ENCODE measurements at places on chromosomes 16 and 17. TPM values are rescaled to one million over a fixed set of nuclear protein-coding genes. Genes with fewer than 3 reads are reported as not detected.

DNA sequence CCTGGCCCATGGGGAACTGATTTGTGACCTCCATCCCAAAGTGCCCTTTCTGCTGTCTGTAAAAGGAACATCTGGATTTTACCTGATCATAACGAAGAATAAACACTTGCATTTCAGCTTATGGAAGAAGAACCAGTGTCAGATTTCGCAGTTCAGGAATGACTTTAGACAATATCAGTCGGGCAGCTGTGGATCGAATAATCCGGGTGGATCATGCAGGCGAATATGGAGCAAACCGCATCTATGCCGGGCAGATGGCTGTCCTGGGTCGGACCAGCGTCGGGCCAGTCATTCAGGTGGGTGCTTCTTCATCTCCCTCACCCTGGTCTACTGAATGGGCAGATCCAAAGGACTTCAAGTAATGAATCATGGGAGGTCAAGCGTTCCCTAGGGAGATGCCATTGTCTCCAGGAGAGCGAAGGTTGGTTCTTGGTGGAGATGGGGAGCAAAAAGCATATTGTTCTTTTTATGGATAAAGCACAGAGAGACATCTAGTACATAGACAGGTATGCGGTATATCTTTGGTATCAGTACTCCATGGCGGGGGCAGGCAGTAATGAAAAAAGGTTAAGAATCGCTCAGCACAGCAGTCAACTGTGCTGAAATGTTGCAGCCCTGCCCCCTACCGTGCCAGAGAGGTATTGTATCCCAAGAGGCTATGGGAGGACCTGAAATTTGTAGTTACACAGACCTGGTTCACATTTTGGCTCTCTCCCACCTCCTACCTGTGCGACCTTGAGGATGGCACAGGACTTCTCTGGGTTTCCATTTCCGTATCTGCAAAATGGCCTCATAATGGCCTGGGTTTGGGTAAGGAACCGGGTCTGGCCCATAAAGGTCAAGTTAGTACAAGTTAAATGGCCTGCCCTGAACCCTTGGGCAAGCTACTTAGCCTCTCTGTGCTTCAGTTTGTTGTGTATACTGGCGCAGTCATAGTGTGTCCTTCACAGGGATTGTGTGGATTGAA, 4.7 kb downstream of the COQ7 start:
- DNase-seq = no peak

DNA sequence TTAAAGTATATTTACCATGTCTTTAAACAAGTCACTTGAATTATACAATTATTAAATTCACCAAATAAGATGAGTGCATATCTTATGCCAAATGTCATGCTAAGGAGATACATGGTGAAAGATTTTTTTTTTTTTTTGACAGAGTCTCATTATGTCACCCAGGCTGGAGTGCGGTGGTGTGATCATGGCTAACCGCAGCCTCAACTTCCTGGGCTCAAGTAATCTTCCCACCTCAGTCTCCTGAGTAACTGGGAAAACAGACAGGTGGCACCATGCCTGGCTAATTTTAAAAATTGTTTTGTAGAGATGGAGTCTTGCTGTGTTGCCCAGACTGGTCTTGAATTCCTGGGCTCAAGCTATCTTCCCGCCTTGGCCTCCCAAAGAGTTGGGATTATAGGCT, 149.0 kb upstream of the GOT2 start:
- no peak for DNase-seq

GRCh38 chr17:8798176-8798845, 854 bp downstream of the MFSD6L start:
- no peak for DNase-seq

DNA sequence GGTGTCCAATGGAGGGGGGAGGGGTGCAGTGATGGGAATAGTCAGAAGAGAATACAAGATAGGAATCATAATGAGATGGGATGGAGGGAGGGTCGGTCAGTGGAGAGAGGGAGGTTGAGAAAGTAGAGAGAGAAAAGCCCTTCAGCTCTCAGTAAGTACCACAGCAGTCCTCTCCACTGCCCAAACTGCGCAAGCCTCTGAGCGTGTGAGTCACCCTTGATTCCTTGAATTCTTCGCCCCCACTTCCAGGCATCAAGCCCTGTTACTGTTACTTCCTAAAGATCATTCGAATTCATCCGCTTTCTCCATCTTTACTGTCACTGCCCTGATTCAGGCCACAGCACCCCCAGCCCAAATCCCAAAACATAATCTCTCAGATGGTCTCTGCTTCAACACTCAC, 2.5 kb downstream of the GUCY2D start:
- DNase-seq = no peak

DNA sequence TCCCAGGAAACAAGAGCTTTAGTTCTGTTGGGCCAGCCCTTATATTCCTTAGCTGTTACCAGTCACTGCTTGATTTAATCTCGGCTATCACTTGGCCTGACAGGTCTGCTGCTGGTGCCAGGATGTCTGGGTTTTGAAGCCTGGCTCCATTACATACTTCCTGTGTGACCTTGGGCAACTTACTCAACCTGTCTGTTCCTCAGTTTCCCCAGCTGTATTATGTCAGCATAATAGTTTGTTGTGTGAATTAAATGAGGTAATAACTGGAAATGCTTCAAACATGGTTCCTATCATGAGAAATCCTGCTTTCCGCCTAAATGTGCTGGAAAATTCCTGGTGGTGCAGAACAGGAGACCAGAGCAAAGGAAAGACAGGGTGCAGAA, 50.6 kb upstream of the STH start:
- DNase-seq = no peak

DNA sequence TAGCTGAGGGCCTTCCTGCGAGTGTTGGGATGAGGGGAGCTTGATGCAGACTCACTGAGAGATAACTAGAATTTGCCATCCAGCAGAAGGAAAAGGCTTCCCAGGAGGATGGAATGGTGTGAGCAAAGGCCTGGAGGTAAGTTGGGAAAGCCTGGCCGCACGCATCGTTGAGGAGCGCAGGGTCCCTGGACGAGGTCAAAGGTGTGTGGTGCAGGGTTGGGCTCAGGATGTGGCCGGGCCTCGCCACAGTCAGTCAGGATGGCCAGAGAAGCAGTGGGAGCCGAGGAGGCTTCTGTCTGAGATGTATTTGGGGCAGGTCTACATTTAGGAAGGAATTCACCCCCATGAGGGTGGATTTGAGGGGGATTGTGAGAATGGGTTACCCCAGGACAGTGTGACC, 16.4 kb downstream of the DRC3 start:
- no peak for DNase-seq

GRCh38 chr17:55155856-55156560, 108.8 kb upstream of the HLF start:
- DNase-seq = no peak

DNA sequence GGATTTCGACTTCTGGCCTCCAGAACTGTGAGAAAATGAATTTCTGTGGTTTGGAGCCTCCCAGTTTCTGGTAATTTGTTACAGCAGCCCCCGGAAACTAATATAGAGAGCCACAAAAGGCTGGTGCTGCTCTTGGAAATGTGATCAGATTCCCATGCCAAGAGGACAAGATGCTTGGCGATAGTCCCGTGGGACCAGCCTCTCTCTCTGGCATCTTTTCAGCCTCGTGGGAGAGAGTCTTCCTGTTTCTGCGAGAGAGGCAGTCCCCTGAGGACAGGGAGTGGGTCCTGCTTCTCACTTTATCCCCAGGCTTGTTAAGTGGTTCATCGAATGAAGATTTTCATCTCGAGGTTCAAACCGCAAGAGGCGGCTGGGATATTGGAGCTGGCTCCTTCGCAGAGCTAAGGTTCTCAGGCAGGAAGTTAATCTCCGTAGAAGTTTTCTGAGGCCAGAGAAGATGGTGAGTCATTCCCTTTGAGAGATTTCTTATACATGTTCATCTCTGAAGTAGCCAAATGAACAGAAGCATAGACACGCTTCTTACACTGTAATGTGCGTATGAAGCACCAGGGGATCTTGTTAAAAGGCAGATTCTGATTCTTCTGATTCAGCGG, 211.6 kb upstream of the SDK2 start:
- no peak for DNase-seq

DNA sequence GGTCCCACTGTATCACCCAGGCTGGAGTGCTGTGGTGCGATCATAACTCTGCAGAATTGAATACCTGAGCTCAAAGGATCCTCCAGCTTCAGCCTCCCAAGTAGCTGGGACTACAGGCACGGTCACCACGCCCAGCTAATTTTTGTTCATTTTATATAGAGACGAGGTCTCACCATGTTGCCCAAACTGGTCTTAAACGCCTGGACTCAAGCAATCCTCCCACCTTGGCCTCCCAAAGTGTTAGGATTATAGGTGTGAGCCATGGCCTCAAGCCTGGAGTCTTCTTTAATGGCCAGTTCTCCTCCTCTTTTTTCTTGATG, 484 bp downstream of the CD300LB start:
- no peak for DNase-seq

GRCh38 chr16:29662729-29663015, 375 bp upstream of the SPN start:
- no peak for DNase-seq

DNA sequence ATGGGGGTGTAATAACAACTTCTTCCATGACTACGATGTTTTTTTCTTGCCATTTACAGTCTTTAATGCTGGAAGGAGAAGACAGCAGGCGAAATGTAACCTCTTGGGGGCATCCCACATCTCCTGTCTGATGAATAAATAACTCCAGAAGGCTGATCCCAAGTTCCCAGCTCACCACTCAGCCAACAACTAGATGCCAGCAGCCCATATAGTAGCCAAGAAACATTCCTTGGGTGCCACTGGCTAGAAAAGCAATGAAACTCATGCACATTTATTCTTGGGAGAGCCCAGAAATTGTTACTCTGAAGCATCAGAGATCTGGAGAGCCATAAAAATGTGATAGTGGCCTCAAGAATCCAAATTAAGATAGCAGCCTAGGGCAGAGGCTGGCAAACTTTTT, 22.7 kb upstream of the TMEM101 start:
- no peak for DNase-seq

DNA sequence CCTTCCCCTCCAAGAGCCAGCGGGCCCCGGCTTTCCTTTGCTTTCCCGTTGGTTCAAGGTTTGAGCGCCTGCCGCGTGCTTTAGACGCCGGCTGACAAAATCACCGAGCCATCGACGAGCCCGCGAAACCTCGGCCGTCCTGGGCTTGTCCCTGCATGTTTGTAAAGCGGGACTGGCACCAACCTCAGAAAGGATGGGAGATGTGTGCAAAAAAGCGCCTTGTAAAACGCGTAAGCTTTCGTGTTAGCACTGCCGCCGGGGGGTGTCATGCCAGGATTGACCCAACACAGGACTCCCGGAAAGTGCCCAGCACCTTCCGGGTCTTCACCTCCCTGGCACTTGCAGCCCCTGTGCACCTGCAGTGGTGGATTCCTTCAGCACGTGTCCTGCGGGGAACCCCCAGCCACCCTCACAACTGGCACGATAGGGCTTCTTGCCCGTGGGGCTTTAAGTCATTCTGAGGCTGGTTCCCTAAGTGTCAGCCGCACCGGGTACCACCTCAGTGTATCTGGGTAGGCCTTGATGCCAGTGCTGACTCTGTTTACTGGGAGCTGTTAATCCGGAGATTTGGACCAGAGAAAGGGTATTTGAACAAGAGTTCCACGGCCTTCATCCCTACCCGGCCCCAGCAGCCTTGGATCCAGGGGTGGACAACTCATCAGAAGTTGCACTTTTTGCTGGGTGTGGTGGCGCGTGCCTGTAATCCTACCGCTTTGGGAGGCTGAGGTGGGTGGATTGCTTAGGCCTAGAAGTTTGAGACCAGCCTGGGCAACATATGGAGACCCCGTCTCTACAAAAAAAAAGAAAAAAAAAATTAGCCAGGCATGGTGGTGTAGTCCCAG, 817 bp downstream of the NDUFAF8 start:
- no peak for DNase-seq

DNA sequence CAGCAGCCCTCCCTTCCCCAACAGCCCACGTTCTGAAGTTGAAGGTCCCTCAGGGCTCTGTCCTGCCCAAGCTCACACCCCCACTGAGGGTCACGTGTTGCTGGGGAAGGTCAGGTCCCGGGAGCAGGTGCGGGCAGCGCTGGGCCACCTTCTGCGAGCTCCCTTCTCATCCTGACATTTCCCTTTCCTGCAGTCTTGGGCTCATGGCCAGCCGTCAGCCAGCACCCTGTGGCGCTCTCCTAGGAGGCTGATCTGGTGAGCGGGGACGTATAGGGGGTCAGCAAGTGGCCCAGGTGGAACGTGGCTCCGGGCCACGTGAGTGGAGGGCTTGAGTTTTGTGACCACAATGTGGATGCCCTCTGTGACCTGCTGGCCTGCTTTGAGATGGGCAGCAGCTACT, 73.4 kb downstream of the RAP1GAP2 start:
- no peak for DNase-seq

DNA sequence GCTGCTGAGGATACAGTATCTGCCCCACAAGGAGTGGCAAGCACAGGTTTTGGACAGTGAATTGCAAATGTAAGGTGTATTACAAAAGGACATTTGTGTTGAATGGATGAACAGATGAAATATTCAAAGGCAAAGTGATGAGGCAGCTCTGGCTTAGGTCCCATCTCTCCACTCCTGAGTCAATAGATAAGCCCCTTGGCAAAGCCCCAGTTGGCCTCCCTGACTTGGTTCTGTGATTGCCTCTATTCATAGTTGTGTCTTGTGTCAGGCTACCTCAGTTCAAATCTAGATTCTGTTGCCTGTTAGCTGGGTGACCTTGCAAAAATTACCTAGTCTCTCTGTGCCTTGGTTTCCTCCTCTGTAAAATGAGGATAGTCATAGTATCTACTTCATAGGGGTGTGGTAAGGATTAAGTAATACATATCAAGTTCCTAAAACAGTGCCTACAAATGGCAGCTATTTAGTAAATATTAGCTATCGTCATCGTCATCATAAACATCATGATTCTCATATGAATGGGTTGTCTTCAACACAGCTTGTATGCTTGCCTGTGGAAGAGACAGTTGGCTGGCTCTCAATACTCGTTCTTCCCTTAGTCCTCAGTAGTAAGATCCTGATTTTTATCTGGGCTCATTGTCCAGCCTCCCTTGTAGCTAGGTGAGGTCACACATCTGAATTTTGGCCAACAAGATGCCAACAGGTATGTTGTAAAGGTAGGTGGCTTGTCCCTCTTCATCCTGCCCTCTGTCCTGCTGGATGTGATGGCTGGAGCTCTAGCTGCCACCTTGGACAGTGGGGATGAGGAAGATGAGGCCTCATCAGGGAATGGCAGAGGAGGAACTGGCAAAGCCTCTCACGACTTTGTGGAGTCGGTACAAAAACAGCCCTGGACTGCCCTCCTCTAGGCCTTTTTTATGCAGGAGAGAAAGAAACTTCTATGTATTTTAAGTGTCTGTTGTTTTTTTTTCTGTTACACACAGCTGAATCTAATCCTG, 2.1 kb upstream of the MFAP4 start:
- DNase-seq = peak; percentile 18

DNA sequence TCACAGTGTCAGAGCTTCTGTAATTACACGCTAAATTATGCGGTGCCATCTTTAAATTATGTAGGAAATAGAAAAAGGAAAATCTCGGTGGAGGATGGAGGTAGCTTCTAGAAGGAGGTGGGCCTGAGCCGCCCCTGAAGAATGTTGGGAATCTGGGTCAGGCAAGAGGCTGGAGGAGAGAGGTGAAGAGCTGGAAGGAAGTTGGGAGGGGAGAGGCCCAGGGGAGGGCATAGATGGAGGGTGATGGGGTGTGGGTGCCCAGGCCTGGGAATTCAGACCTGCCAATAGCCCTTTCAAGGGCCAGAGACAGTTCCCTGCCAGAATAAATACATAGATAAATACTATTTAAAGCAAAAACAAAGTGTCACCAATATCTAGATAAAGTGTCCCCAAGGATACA, 415.0 kb upstream of the HSBP1 start:
- DNase-seq = no peak

Gene PLD2
- 35.3 TPM for total RNA-seq

Gene SCIMP
- not detected for total RNA-seq

Gene MYH1
- not detected for total RNA-seq

Gene RETREG3
- total RNA-seq = 61.8 TPM

Gene CTRL
- not detected for total RNA-seq

Gene TERB1
- total RNA-seq = not detected

Gene ZNF469
- 19.0 TPM for total RNA-seq

Gene KRT222
- total RNA-seq = not detected

Gene KRTAP9-2
- not detected for total RNA-seq

All from chondrocyte (in vitro differentiated cells).